Thoracic aorta (tissue), 2 donors: ENCODE measurements at places on chromosomes 7 and 10. TPM values are rescaled to one million over a fixed set of nuclear protein-coding genes. Genes with fewer than 3 reads are reported as not detected.

DNA sequence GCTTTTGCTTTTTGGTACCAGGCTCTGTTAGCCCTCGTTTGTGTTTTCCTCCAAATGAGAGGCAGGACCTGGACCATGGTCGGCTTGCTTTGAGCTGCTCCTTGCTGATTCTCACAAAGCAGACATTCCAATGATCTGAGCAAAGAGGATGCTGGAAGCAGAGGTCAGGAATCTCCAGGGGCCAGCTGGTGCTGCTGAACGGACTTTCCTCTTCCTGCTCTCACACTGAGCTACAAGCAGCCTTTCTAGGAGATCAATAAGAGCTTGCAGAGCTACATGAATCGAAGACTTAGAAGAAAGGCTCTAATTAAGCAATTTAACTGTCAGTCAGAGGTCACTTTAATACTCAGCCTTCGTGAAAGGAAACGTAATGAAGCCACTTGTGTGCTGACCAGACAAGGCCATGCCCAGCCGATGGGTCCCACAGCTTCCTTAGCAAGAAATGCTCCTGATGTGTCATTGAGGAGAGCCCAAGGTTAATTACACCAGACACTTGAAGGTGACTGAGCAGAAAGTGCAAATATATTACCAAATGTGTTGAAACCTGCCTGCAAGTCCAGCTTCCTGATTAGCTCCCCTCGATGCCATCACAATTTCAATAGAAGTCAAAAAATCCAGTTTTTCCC, 151.3 kb upstream of the RSU1 start:
- peak overlapping the region; percentile 23 for H3K4me3 ChIP-seq
- H3K27me3 ChIP-seq, result no peaks in the 10 kb centered on the region
- H3K4me1 ChIP-seq, result peaks cover 4% of the 10 kb centered on the region
- H3K27ac ChIP-seq, result no peak overlapping the region
- no peak for DNase-seq

DNA sequence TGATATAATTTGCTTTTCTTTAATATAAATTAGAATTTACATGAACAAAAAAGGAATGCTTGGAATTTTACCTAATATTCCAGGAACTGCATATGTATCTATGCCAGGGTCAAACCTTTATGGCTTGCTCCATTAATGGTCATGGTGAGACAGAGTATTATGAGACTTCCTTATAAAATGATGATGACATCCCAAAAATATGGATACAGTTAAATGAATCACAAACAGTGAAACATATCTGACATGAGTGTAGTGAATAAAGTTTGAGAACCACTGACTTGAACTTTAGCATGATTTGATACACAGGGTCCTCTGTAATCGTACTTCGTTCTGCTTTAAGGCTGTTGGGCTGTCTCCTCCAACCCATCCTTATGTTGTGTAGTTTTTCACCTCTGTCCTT, 51.8 kb downstream of the MARCHF5 start:
- H3K4me1 ChIP-seq, result no peaks in the 10 kb centered on the region
- no peak overlapping the region for H3K4me3 ChIP-seq
- no peak overlapping the region for H3K27ac ChIP-seq
- no peak for DNase-seq

DNA sequence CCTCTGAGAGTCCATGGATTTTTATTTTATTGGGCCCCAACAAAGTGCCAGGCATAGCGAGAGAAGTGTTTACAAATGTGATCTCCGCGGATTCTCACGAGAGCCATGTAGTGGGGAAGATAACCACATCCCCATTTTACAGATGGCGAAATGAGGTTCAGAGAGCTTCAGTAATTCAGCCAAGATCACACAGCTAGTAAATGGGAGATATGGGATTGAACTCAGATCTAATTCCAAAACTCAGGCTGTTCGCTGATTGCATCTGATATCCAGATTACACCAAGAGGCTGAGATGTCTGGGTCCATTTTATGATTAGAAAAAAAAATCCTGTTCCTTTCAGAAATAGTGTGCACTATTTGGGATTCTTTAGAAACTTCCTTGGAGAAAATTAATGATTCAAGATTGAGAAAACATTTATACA, 1.3 kb downstream of the FAS start:
- peaks cover 37% of the 10 kb centered on the region for H3K4me1 ChIP-seq
- no peak for DNase-seq
- H3K4me3 ChIP-seq, result peak overlapping the region; percentile 97
- no peaks in the 10 kb centered on the region for H3K27me3 ChIP-seq

GRCh38 chr10:70253878-70254765, 20.9 kb upstream of the PPA1 start:
- no peak for DNase-seq
- peaks cover 3% of the 10 kb centered on the region for H3K27me3 ChIP-seq
- no peak overlapping the region for H3K4me3 ChIP-seq
- no peaks in the 10 kb centered on the region for H3K36me3 ChIP-seq
- no peak overlapping the region for H3K27ac ChIP-seq

The ERLIN1 gene
- 9.3 TPM for total RNA-seq

DNA sequence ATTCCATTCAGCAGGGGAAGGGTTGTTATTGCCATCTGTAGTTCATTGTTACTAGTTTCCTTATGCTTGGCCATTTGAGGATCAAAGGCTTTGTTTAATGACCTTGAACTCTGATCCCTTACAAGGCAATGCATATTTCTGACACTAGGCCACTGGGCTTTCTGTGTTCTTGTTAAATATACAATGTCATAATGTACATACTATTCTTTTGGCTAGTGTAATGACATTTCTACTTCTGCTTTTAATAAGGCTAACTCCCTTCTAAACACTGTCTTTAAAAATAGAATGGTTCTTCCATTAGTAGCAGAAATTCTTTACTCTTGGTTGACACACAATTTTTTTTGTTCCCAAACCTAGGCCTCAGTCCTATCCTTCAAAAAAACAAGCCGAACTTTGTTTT, 86.6 kb downstream of the BBS9 start:
- H3K27ac ChIP-seq, result no peak overlapping the region
- no peak overlapping the region for H3K4me3 ChIP-seq
- H3K4me1 ChIP-seq, result no peaks in the 10 kb centered on the region
- H3K36me3 ChIP-seq, result peaks cover 3% of the 10 kb centered on the region

DNA sequence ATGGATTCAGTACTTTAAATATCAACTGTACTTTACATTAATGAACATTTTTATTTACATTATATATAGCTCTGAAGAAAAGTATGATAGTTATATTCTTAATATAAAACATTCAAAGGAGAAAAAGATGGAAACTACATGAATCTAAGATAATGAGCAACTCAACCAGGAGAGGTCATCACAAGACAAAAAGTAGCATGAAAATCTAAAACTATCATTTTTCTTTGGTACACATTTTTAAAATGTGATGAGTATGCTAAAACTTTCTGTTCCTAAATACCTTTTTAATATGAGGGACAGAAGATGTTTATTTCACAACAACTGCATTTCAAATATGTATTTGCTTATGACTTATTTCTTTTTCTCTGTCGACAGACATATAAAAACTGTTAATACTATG, 2.4 kb downstream of the CNTNAP2 start:
- no peaks in the 10 kb centered on the region for H3K27me3 ChIP-seq
- no peak overlapping the region for H3K4me3 ChIP-seq
- peaks cover 12% of the 10 kb centered on the region for H3K4me1 ChIP-seq
- H3K36me3 ChIP-seq, result no peaks in the 10 kb centered on the region

GRCh38 chr10:55979203-55979602, 381.9 kb downstream of the ZWINT start:
- no peak overlapping the region for H3K27ac ChIP-seq
- DNase-seq, result no peak
- no peaks in the 10 kb centered on the region for H3K36me3 ChIP-seq
- no peak overlapping the region for H3K4me3 ChIP-seq
- H3K27me3 ChIP-seq, result no peaks in the 10 kb centered on the region
- H3K4me1 ChIP-seq, result no peaks in the 10 kb centered on the region

The RTKN2 gene
- not detected for total RNA-seq

- no peak overlapping the region for H3K4me3 ChIP-seq
- no peaks in the 10 kb centered on the region for H3K36me3 ChIP-seq
- no peak overlapping the region for H3K27ac ChIP-seq
Measured at GRCh38 chr10:122040786-122041185, 51.8 kb downstream of the TACC2 start.
